ENCODE measurements at places on chromosomes 7 and 10.

GRCh38 chr7:38142736-38143135 is 35.3 kb upstream of the STARD3NL start:
- H3K27me3 ChIP-seq = peaks cover 2% of the 10 kb centered on the region
- no peak overlapping the region for H3K4me3 ChIP-seq
- H3K27ac ChIP-seq = no peak overlapping the region
- no peaks in the 10 kb centered on the region for H3K36me3 ChIP-seq
- DNase-seq = no peak

DNA sequence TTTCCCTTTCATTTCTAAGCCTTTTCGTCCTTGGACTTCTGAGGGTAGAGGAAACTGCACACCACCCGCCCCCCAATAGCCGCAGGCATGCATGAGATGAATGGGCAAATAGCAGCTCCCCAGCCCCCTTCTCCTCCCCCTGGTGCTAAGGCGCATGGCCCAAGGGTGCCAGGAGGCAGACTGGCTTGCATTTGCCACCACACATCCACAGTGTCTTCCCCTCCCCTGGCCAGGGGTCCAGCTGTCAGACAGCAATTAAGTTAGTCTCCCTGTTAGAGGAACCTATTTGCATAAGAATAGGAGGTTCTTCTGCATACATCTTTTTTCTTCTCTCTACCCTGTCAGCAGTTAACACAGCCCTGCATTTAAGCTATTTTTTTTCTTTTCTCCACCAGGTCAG is 20.2 kb downstream of the TOMM7 start:
- no peak overlapping the region for H3K27ac ChIP-seq
- H3K4me3 ChIP-seq = no peak overlapping the region
- DNase-seq = no peak
- H3K27me3 ChIP-seq = peaks cover 3% of the 10 kb centered on the region

GRCh38 chr10:6130848-6131470 is 42.1 kb downstream of the RBM17 start:
- no peak for DNase-seq
- no peak overlapping the region for H3K27ac ChIP-seq
- peaks cover 53% of the 10 kb centered on the region for H3K4me1 ChIP-seq
- no peaks in the 10 kb centered on the region for H3K27me3 ChIP-seq
- H3K36me3 ChIP-seq = no peaks in the 10 kb centered on the region

GRCh38 chr10:122446668-122447423 is 7.6 kb upstream of the ARMS2 start:
- no peak for DNase-seq
- H3K27me3 ChIP-seq = peaks cover 16% of the 10 kb centered on the region
- no peak overlapping the region for H3K4me3 ChIP-seq
- no peak overlapping the region for H3K27ac ChIP-seq

GRCh38 chr10:79403441-79404230 is 41.8 kb downstream of the ZCCHC24 start:
- no peaks in the 10 kb centered on the region for H3K36me3 ChIP-seq
- H3K27ac ChIP-seq = no peak overlapping the region
- no peaks in the 10 kb centered on the region for H3K27me3 ChIP-seq
- no peak for DNase-seq

GRCh38 chr10:101282947-101283346 is 53.7 kb upstream of the LBX1 start:
- no peak for DNase-seq
- H3K4me3 ChIP-seq = no peak overlapping the region
- H3K36me3 ChIP-seq = no peaks in the 10 kb centered on the region
- H3K27ac ChIP-seq = no peak overlapping the region
- peaks cover 58% of the 10 kb centered on the region for H3K27me3 ChIP-seq
- no peaks in the 10 kb centered on the region for H3K4me1 ChIP-seq

- no peak overlapping the region for H3K27ac ChIP-seq
- H3K4me1 ChIP-seq = no peaks in the 10 kb centered on the region
- no peaks in the 10 kb centered on the region for H3K27me3 ChIP-seq
Measured at GRCh38 chr7:110534241-110534931, 556.5 kb upstream of the LRRN3 start.

DNA sequence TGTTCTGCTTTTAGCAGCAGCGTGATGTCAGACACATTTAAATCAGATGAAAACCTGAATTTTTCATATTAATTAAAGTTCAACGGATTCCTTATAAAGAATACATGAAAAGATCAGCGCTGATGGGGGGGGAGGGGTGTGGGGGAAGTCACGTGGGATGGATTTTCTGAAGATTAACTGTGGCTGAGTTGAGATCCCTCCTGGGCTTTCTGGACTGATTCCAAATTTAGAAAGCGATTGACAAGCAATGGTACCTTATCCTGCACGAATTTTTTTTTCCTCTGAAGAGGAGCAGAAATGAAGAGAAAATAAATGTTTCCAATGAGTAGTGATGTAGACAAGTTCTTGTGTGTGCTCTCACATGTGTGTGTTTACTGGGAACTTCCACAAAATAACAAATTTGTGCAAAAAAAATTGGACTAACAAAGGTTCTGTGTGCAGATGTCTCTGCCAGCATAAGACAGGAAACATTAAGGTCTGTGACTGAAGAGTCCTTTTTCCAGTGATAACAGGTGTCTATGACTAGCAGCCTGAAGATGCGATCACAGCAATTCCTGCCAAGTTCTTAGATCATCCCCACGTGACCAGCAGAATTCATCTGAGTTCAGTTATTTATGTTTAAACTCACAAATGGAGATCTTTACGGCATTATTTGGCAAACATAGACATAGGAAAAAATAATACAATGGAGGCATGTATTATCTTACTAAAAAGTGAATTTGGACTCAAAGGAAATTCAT is 585.2 kb upstream of the CELF2 start:
- no peak overlapping the region for H3K27ac ChIP-seq
- no peak for DNase-seq
- no peak overlapping the region for H3K4me3 ChIP-seq
- no peaks in the 10 kb centered on the region for H3K27me3 ChIP-seq

GRCh38 chr10:22618078-22618785 is 96.1 kb downstream of the PIP4K2A start:
- H3K4me3 ChIP-seq = no peak overlapping the region
- H3K27ac ChIP-seq = no peak overlapping the region
- peaks cover 84% of the 10 kb centered on the region for H3K4me1 ChIP-seq
- DNase-seq = no peak

Measured in activated CD4-positive, alpha-beta memory T cell treated with anti-CD3 and anti-CD28 coated beads, Interleukin-2, amount 10 ng/mL, durations not matched to agents 7 days and 5 days (primary cell).